ENCODE measurements at places on chromosomes 7 and 10.

GRCh38 chr10:96493254-96493653, 20.5 kb downstream of the TLL2 start:
- DNase-seq, result no peak

DNA sequence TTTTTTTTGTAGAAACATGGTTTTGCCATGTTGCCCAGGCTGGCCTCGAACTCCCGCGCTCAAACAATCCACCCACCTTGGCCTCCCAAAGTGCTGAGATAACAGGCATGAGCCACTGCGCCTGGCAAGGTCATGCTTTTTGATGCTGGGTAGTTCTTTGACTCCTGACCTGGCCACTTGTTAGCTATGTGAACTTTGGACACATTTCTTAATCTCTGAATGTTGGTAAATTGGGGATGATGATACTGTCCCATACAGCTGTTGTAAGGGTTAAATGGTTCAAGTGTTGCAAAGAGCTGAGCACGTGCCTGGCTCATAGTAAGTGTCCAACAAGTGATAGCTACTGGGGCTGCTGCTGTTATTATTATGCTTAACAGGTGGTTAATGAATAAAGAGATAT, 2.3 kb downstream of the ZNHIT1 start:
- no peak for DNase-seq

DNA sequence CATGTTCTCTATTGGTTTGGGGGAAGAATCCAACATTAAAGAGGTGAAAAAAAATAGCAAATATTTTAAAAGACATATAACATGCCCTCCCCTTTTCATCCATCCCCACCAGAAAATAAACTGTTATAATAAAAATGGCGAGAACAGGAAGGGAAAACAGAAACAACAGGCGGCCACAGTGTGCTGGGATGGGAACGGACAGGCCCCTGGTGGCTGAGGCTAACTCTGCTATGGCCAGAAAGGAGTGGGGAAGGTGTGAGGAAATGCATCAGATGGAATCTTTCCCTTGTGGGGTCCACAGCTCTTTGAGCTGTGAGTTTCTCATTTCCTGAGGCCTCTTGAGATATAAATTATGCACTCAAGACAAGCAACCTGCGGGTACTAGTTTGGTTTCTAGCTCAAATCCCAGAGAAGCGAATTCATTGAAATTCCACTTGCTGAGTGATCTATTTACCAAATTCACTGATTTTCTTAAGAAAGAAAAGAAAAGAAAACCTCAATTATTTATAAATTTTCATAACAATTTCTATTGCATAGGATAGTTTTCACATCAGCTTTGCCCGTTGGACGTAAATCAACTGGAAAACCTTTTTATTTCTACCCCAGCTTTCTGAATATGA, 139.5 kb downstream of the BMPER start:
- DNase-seq, result no peak

- DNase-seq, result no peak
These were observed 8.0 kb upstream of the ALDH18A1 start for GRCh38 chr10:95664543-95664942.

- DNase-seq, result no peak
These were observed 47.6 kb upstream of the PPIF start for GRCh38 chr10:79299397-79300241.

DNA sequence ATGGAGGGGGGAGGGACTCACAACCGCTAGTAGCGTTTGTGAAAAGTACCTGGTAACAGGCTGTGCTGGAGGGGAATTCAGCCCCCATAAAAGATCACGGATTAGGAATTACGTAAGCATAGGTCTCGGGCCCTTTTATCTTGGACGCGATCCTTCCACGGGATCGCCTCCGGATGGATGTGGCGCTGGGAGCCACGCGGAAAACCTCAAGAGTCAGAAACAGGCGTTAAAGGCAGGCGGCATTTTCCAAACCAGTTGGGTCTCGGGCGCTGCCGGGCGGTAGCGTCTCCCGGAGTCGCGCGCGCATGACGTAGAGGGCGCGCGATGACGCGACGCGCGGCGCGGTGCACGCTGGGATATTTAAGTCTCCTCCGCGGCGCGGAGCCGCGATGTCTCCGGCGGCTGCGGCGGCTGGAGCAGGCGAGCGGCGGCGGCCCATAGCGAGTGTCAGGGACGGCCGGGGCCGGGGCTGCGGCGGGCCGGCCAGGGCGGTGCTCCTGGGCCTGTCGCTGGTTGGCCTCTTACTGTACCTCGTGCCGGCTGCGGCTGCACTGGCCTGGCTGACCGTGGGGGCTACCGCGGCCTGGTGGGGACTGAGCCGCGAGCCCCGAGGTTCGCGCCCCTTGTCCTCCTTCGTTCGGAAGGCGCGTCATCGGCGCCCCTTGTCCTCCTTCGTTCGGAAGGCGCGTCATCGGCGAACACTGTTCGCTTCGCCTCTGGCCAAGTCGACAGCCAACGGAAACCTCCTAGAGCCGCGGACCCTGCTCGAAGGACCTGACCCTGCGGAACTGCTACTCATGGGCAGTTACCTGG, at the start of gene POM121:
Gene POM121, plus strand, starts transcription at position 363 of the 813 bp plus-strand sequence. Its CDS starts 27 bp downstream, at position 390.
- peak; percentile 89 for DNase-seq

- no peak for DNase-seq
These were observed 11.4 kb upstream of the KCP start for GRCh38 chr7:128921866-128922440.

GRCh38 chr7:28984217-28984616, 26.1 kb upstream of the TRIL start:
- no peak for DNase-seq

GRCh38 chr10:55158633-55159032, 357.6 kb upstream of the PCDH15 start:
- DNase-seq, result no peak

GRCh38 chr10:10987111-10987510, 30.6 kb upstream of the CELF2 start:
- no peak for DNase-seq

- DNase-seq, result no peak
These were observed 552 bp downstream of the IL15RA start for GRCh38 chr10:5976512-5977470.

DNA sequence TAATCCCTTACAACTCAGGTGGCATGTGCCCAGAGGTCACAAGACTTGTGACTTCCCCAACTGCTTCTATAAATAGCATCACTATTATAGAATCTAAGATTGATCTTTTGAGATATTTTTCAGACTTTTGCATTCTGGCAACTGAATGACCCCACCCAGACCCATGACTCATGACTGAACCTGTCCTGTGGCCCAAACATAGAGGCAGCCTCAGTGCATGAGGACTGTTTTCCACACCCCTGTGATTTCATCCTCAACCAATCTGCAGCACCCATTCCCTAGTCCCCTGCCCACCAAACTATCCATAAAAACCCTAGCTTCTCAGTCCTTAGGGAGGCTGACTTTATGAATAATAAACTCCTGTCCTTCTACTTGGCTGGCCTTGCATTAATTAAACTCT, 84.5 kb downstream of the MICU1 start:
- DNase-seq, result no peak

DNA sequence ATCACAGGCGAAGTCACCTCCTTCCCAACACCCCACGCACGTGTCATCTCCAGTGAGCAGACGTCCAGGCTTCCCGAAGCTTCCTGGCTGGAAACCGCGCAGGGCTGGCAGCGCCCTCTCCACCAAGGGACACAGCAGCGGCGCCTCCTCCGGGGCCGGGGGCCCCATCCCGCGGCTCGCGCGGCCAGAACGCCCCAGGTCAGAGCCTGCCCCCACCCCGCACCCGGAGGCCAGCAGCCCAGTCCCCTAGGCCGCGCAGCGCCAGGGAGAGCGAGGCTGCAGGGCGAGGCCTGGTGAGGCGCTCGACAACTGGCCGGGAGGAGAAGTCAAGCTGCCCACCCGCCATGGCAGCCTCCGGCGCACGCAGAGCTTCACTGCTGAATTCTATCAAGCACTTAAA, 247.0 kb downstream of the SEMA3D start:
- no peak for DNase-seq

DNA sequence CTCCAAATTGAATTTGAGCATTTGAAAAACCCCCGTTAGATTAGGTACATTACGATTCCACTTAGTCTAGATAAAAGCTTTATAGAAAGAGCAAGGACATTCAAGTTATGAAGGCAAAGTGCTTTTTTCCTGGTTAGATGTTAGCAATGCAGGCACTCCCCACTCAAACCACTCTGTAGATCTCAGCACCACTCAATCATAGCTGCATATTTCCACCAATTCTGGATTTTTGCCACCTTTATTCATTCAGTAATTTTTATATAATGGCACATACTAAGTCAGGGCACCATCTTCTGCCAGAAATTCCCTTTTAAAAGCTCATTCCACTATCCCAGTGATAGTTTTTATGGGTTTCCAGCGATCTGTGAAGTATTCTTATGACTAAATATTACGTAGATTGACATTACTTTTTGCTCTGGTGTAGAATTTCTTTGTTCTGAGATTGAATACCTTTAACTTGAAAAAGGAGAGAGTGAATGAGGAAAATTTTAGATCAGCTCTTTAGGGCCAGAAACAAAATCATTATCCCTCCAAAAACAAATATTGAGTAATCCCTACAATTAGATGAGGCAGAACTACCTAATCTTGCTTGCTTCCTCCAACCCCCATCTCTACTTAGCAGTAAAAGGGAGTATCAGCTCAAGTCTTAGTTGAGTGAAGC, 51.6 kb downstream of the RNLS start:
- no peak for DNase-seq

DNA sequence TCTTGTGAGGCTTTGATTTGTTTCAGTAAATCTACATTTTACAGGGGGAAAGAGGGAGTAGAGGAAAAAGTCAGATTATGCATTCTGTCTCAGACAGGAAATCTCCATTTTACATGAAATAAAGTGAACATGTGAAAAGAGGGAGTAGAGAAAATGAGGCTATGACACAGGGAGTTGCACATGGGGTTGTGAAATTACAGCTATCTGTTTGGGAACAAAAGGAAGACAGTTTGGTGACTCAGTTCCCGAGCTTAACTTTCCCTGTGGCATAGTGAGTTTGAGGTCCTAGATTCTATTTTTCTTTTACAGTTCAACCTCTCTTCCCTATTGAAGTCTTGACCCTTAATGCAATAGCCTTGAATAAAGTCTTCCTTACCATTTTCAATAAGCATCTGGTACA, 63.2 kb upstream of the AGR3 start:
- no peak for DNase-seq

DNA sequence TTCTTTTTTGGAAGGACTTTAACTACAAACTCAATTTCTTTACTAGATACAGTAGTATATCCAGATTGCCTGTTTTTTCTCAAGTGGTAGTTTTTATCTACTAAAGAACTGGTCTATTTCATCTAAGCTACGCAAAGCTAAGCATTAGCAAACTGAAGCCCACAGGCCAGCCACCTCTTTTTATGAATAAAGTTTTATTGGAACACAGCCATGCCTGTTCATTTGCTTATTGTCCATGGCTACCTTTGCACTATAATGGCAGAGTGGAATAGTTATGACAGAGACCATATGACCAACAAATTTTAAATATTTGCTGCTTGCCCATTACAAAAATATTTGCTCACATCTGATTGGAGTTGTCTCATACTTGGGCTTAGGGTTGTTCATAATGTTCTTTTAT, 168.7 kb downstream of the CAMK1D start:
- no peak for DNase-seq

- DNase-seq, result no peak
These were observed 196.5 kb downstream of the ACTR3B start for GRCh38 chr7:152956006-152956405.

DNA sequence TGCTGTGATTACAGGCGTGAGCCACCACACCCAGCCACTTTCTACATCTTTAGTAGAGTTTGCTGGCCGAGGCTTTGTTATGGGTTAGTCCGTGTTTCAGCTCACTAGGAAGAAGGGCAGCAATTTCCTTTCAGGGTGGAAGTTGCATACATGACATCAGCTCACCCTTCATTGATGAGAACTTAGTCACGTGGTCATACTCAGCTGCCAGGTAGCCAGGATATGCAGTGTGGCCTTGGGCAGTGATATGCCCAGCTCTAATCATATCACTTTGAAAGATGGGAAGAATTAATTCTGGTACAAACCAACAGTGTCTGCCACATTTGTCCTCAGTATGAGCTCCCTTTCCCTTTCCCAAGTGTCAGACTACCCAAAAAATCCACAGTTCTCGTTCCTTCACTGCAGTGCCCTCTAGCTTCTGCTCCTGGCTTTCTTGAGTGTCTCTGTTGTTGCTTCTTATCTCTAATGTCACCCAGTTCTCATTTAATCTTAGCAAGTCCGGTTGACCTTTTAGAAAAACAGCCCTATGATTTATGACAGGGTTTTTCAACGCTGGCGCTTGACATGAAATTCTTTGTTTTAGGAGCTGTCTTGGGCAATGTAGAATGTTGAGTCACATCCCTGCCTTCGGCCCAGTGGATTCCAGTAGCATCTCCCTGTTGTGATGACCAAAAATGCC, 108.7 kb upstream of the ITGB1 start:
- DNase-seq, result no peak

- DNase-seq, result no peak
These were observed 251.0 kb downstream of the BMPER start for GRCh38 chr7:34156336-34156735.

GRCh38 chr7:136687693-136688322, 180.6 kb upstream of the CHRM2 start:
- DNase-seq, result peak; percentile 4

GRCh38 chr10:3106928-3107425, 39.6 kb downstream of the PFKP start:
- DNase-seq, result no peak

DNA sequence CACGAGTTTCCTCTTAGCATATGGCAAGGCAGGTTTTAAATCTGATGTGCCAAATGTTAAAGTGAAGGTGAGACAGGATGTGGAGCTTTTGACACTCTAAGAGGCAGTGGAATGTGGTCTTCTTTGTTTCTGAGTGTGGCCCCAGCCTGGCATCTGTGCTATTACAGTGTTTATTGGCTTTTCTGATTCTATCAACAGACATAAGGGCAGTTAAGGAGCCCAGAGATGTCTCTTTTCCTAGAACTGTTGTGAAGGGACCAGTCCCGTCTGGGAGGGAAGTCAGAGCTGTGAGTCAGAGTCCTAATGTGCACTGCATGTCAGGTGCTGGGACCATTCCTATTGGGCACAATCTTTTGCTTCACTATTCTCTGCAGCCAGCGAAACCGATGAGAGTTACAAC, 32.5 kb downstream of the TRUB1 start:
- peak; percentile 6 for DNase-seq
